ENCODE measurements at places on chromosomes 5 and 9.

- no peak for DNase-seq
Measured at GRCh38 chr9:79452265-79452664, 119.5 kb upstream of the TLE4 start.

DNA sequence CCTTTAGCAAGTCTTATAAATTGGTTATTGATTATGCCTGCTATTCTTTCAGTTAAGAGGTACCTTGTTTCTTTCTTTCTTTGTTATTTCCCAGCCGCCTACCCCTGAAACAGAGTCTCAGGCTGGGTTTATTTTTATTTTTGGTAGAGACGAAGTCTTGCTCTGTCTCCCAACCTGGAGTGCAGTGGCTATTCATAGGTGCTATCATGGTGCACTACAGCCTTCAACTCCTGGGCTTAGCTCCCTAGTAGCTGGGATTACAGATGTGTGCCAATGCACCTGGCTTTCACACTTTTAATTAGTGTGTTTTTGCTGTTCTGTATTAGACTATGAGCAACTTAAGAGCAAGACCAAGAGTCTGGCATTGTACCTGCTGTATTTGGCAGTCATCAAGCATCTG is 14.2 kb downstream of the MAML1 start:
- no peak for DNase-seq

- no peak for DNase-seq
Measured at GRCh38 chr5:176809544-176810080, 747 bp upstream of the UNC5A start.

DNA sequence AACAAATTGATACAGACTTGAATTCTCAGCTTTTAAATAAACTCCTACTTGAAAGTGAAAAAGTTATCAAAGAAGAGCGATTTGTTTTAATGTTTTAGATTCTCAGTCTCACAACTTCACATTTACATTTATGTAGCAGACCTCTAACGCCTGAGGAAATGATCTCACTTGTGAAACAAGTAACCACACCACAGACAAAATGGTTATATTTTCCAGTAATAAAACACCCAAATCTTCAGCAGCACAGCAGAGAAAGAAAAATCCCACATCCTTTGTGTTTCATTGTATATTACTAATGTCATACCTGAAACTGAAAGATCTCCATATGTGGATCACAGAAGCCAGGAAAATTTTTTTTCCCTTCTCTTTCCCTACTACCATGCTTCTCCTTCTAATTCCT is 29.8 kb upstream of the GZMA start:
- DNase-seq, result no peak

- no peak for DNase-seq
Measured at GRCh38 chr9:61666310-61666709, 476.5 kb downstream of the SPATA31A7 start.
